AML-193 (cell line): ENCODE measurements at places on chromosomes 11 and 22.

DNA sequence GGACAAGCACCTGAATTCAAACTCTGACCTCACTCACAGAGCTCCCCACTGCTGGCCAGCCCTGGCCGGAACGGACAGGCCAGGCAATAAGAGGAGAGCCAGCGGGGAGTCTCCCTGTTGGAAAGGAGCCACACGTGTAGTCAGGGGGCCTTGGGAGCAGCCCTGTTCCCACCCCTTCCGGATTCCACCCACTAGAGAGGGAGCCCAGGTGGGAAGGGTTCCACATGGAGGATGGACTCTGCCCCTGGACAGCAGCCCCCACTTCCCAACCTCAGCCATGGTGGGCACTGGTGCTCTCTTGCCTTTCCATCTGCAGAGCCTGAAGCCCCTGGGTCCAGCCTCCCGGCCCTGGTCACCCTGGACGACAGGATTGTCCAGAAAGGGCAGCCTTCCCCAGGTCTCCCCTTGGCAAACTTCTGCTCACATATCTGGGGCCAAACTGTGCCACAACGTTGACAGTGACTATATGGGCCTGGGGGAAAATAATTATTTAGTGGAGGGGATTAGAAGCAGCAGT lies 7.5 kb upstream of the APOBEC3A start:
- no peak for DNase-seq

GRCh38 chr11:64665411-64665821 lies 57.6 kb downstream of the NRXN2 start:
- DNase-seq = no peak

- no peak for DNase-seq
Observed at GRCh38 chr11:123299721-123300120, 104.7 kb upstream of the CLMP start.

DNA sequence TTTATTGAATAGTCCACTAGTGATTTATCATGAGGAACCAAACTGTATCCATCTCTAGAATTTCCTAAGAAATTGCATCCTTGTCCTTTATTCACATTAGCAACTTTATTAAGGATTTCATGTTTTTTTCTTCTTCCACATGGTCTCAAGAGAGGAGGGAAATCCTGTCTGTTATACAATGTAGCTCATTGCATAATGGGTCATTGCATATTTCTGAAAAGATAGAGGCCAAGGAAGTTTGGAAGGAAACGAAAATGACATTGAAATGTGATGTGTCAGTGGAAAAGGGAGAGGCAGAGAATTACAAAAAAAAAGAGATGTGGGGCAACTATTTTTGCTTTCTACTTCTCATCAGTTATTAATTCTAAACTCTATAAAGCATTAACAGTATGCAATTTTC lies 353.1 kb downstream of the METTL15 start:
- DNase-seq = no peak

- DNase-seq = peak; percentile 61
Observed at GRCh38 chr22:37021710-37022482, 2.4 kb downstream of the MPST start.

DNA sequence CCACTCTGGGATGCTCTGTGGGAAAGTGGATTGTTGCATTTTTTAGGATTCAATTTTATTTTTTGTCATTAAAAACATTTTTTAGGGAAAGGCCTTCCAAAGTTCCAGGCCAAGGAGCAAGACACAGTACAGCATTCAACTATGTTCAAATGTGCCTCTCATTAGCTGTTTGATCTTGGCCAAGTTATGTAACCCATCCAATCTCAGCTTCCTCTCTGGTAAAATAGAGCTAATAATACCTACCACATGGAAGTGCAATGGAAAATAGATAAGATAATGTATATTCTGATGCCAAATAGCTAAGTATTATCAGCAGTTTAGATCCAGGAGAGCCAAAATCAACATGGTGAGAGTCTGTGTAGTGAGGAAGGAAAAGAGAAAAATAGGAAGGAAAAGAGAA lies 220.3 kb upstream of the SESN3 start:
- no peak for DNase-seq

- DNase-seq = no peak
Observed at GRCh38 chr11:15757048-15757698, 599.2 kb downstream of the SOX6 start.
